ENCODE measurements at places on chromosomes 13 and 19.

DNA sequence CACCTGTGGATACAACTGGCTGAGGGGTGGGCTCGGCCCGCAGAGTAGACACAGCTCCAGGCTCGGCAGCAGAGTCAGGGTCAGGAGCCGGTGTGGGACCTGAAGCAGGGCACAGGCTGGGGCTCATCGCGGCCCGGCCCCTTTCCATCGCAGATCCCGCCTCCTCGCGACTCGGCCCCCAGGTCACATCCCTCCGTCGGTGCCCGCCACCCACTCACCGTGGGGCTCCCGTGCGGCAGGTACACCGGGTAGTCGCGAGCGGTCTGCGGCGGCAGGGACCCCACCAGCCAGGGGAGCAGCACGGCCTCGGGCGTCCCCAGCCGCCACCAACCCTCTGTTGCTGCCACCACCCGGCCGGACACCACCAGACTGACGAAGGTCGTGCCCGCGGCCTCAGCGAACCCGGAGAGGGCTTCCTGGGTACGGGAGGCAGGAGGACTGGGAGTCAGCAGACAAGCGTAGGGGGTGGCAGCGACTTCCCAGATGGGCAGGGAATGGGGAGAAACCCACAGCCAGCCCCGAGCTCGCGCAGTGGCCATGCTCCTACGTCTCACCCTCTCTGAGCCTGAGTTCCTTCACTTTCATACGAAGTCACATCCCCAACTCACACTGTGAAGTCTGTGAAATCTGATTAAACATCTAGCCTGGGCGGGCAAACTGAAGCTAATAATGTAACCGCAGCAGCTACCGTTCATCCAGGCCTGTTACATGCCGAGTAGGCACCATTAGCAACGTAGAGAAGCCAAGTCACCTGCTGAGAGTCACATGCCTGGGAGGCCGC, 3.7 kb downstream of the FUZ start:
- no peak for DNase-seq

DNA sequence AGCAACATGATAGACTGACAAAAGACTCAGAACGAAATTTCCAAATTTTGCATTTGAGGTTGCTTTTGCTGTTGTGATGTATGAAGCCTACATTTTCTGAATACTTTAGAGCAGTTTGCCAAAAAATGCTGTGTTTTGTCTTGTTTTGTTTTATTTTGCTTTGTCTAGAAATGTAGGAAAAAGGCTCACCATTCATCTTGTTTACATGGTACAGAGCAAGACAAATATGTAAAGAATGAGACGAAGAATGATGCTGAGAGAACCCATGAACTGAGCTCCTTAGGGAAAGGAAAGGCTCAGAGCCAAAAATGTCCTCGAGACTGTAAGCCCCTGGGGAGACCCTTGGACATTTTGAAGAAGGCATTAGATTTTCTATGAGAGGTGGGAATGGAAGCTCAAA, 6.8 kb upstream of the SPART start:
- DNase-seq: no peak

- no peak for DNase-seq
Observed at GRCh38 chr19:45824041-45824471, 8.9 kb upstream of the RSPH6A start.

DNA sequence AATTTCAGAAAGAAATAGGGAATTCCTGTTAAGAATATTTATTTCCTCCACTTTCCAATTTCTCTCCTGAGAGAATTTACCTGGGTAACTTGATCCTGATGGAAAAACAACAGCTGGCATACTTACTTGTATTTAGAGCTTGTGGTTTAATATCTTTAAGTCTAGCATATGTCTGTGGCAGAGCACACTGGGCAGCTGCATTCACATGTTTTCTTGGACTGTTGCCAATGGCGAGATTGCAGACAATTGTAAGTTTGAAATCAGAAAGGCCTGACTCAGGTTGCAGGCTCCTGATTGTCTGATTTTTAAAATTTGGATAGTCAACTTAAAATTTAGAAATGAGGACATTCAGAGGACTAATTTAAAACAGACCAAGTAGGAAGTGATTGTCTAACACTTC, 66.9 kb downstream of the NHLRC3 start:
- DNase-seq: no peak

DNA sequence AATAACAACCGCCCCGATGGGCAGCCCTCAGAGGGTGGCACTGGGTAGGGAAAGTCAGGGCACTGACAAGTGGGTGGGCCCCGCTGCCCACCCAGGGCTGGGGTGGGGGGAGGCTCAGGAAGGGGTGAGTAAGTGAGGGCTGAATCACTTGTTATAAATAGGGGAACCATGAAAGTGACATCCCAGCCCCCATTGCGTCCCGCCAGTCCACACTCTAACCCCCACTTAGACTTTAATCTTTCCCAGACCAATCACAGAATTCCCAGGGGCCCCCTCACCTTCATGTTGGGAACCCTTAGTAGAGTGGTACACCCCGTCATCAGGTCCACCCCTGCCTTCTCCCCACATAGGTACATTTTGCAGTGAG, 37.0 kb upstream of the NANOS3 start:
- DNase-seq: no peak

DNA sequence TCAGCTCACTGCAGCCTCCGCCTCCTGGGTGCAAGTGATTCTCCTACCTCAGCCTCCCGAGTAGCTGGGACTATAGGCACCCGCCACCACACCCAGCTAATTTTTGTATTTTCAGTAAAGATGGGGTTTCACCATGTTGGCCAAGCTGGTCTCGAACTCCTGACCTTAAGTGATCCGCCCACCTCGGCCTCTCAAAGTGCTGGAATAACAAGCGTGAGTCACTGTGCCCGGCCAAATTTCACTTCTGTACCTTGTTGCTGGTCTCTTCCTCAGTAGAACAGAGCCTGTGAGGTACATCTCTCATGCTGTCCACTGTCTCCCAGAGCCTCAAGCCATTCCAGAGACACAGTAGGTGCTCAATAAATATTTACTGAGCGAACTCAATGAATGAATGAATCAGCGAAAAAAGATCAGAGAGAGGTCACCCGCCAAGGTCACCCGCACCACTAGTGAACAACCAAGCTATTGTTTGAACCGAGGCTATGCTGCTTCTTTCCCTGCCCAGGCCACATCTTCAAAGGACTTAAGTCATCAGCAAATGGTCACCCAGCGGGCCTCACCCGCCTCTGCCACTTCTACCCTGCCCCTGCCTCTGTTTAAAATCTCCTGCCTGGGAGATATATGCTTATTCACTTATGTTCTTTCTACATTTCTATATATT, 9.3 kb downstream of the TMEM143 start:
- no peak for DNase-seq

DNA sequence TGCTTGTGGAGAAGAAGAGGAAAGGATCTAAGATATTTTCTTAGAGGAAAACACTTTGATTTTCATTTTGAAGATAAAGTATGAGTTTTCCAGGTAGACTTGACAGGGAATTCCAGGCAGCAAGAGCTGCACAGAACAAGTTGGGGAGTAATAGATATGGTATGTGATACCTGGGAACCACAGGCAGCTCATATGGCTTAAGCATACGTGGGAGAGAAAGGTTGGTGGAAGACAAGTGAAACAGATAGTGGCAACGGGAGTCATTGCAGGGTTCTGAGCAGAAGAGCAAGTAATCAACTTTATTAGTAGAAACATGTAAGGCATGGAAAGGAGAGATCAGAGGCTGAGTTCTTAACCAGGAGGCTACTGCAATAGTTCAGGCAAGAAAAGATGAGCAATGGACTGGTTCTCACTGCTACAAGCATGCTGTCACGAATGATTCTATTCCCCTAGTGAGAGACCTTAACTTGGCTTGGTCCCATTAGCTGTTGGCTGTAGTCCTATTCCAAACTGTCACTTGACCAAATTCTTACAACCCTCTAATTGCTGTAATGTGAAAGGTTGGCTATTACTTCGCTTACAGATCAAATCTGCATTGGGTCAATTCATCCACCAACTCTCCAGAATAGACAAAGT, 217.9 kb downstream of the VWA8 start:
- no peak for DNase-seq

DNA sequence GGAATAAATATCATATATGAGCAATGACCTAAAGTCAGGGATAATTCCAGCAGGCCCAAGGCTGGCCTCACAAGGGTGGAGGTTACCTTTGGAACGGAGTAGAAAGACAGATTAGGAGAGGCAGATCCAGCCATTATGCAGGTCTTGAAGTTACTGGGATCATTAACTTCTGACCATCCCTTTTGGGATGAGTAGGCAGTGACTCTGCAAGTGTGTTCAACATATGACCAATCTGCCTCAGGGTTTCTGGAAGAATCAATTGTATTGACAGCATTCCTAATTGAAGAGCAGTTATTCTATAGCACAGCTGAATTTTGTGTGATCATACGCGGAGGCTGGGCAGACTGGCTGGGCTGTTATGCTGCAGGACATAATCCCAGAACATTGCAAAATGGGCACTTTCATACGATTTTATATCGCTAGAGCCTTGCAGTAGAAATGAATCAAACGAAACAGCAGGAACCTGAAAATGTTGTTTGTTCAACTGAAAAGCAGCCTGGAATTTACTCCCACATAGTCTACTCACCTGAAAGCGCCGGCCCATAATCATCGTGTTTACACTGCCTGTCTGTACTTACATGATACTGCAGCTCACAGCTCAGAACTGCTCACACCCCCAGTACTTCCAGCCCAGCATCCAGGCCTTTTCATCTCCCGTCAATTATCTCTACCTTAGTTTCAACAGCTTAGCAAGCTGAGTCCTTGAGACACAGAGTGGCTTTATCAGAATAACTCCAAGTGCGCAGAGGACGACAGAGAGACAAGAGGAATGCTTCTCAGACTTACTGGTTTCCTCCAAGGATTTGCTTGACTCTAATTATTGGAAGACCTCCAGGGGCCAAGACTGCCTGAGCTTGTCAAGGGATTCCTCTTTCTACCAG, 556.1 kb downstream of the EFNB2 start:
- no peak for DNase-seq

DNA sequence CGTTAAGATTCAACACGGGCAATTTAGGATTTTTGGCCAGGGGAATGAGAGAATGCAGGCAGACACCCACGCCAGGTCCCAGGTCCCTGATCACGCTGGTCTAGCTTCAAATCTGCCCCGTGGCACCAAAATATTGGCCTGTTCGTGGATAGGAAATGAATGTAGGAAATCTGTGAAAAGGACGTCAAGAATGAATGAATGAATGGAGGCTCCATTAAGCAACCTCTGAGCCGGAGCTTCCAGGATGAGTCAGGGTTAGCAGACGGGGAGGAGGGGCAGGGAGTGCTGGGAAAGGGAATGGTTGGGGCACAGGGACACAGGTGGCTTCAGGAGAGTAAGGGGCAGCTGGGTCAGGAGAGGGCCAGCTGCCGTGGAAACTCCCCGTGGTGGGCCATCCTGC, 4.2 kb downstream of the SULT2B1 start:
- no peak for DNase-seq

DNA sequence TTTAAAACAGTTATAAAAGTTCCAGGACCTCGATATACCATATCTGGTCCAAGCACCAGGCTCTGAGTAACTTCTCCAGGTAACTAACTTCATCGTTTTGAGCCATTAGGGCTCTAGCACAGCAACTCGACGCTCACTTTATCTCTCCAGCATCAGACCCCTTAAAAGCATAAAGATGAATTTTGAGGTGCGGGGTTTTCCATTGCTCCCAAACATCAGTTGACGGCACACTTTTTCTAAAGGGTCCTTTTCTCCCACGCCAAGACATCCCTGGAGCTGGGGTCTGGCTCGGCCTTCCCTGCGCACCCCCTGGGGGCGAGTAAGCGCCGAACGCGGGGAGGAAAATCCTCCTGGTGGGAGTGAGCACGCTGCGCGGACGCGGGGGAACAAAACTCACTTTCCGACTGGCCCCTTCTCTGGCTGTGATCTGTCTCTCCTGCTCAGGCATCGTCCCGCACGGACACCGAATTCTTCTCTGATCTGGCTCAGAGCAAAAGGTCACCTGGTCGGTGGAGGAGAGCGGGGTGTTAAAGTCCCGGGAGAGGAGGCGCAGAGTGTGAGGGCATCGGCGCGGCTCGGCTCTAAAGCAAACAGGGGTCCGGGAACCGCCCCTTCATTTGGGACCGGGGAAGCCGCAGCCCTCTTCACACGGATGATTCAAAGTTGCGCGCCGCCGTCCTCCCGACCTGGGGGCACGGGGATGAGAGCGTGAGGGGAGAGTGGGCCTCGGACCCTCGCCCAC, at the start of gene ATP7B:
Gene ATP7B (minus strand): TSS at position 561 of the 742 bp plus-strand sequence. CDS start 113 bp downstream, at position 448.
- DNase-seq: peak; percentile 3

DNA sequence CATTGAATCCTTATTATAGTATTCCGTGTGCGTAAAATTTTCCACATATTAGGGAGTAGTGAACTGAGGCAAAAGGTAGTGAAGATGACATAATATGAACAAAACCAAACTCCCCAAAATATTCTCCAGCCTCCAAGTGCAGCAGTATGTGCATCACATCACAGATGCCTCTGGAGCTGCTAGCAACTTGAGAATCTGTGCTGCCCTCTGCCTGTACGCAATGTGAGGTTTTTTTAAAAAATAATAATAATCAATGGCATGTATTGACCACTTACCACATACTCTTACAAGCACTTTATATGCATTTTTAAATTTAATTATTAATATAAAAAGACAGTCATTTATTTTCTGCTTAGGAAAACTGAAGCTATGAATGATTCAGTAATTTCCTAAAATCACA, 583.0 kb upstream of the SPRY2 start:
- DNase-seq: no peak

GRCh38 chr19:41328157-41328841, 18.3 kb downstream of the CCDC97 start:
- no peak for DNase-seq

GRCh38 chr19:10688545-10689280, 12.5 kb upstream of the QTRT1 start:
- no peak for DNase-seq

DNA sequence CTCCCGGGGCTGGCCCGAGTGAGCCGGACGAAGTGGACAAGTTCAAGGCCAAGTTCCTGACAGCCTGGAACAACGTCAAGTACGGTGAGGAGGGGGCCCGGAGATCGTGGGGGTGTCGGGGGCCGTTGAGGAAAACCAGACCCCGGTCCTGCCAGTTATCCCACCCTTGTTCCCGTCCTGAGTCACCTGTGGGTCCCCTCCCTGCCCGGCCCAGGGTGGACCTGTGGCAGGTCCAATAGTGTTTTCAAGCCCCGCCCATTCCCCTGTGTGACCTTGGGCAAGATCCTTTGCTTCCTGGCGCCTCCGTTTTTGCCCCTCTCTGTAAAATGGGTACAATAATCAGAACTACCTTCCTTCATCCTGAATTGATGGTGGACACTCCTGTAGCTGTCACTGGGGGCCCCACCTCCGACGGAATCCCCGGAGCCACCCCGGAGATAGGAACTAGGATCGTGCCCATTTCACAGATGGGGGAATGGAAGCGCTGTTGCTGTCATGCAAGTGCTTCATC, 593 bp downstream of the ATG4D start:
- no peak for DNase-seq

GRCh38 chr19:56477429-56478338, 539 bp upstream of the ZNF667 start:
- peak; percentile 30 for DNase-seq

GRCh38 chr13:73991384-73991783, 142.8 kb downstream of the KLF12 start:
- no peak for DNase-seq

Data from stimulated activated CD8-positive, alpha-beta memory T cell treated with anti-CD3 and anti-CD28 coated beads, Interleukin-4, amount 100 ng/mL, for 4 hours (primary cell).